Colonic mucosa (tissue), 4 donors: ENCODE measurements at places on chromosomes 12 and 14. TPM values are rescaled to one million over a fixed set of nuclear protein-coding genes. Genes with fewer than 3 reads are reported as not detected.

CNTN1 gene
- 0.77 TPM for total RNA-seq

CMA1 gene
- total RNA-seq, result 1.3 TPM

PLCZ1 gene
- total RNA-seq, result not detected

SERPINA9 gene
- total RNA-seq, result not detected

ENDOU gene
- total RNA-seq, result not detected

CEBPE gene
- total RNA-seq, result not detected

CMKLR1 gene
- 3.0 TPM for total RNA-seq

CLEC4E gene
- 1.5 TPM for total RNA-seq

FGF23 gene
- not detected for total RNA-seq

SLC7A7 gene
- total RNA-seq, result 7.0 TPM

PPFIA2 gene
- 0.49 TPM for total RNA-seq

NANOG gene
- total RNA-seq, result not detected

FLRT2 gene
- 3.0 TPM for total RNA-seq

CEP170B gene
- total RNA-seq, result 57.2 TPM

TBX3 gene
- 7.2 TPM for total RNA-seq

FOXJ2 gene
- 14.9 TPM for total RNA-seq

CLEC12A gene
- total RNA-seq, result 0.72 TPM

GPR137C gene
- total RNA-seq, result 1.2 TPM

SLC10A1 gene
- total RNA-seq, result not detected

ADIPOR2 gene
- 68.3 TPM for total RNA-seq

SERPINA10 gene
- total RNA-seq, result 0.48 TPM

INSM2 gene
- not detected for total RNA-seq

SPX gene
- total RNA-seq, result not detected

SOS2 gene
- total RNA-seq, result 43.7 TPM

HNF1A gene
- 24.7 TPM for total RNA-seq

GPR84 gene
- total RNA-seq, result not detected

OTOGL gene
- 0.08 TPM for total RNA-seq
